ENCODE measurements at places on chromosomes 3 and 15.

DNA sequence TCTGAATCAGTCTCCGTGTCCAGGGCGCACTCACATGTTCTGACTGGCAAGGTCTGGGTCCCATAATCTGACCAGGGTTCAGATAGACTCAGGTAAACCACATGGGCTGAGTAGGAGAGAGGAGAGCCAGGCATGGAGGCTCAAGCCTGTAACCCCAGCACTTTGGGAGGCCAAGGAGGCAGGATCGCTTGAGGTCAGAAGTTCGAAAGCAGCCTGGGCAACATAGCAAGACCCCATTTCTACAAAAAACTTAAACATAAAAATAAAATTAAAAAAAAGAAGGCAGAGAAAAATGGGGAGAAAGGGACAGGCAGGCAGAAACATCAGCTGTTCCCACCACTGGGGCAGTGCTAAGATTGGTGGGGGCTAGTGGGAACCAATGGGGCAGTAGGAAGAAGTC, 5.4 kb downstream of the TMEM43 start:
- DNase-seq, result no peak

GRCh38 chr3:24046214-24046613, 101.1 kb downstream of the NR1D2 start:
- DNase-seq, result no peak

DNA sequence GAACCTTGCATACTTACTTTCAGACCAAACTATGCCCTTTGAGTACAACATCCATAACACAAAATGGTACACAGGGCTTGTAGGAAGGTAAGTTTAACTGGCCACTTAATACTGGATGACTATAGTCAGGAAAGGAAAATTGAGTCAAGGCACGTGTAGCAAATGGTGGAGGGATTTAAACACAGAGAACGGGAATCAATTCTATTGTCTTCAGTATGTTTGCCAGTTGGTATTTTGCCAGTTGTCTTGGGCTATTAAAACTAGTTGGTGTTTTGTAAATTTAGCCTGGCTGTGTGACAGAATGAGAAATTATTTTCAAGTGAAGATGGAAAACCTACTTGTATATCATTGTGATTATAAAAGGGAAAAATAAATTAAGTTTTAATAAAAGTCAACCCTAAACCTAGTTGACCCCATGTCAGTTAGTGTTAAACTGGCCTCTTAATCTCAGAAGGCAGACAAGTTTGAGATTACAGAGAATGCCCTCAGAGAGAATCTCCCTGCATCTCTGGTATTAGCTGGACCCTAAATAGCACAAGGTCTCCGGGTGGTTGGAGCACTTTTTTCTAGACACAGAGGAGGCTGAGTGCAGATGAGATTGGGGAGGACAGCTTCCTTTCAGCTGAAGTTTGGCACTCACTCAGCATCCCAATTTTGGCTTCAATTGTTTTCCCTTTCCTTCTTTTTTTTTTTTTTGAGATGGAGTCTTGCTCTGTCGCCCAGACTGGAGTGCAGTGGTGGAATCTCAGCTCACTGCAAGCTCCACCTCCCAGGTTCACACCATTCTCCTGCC, 91.2 kb downstream of the MB21D2 start:
- DNase-seq, result no peak

- no peak for DNase-seq
Observed at GRCh38 chr3:10340476-10340875, 19.6 kb upstream of the SEC13 start.

GRCh38 chr3:42681361-42682038, 3.8 kb upstream of the KLHL40 start:
- no peak for DNase-seq

DNA sequence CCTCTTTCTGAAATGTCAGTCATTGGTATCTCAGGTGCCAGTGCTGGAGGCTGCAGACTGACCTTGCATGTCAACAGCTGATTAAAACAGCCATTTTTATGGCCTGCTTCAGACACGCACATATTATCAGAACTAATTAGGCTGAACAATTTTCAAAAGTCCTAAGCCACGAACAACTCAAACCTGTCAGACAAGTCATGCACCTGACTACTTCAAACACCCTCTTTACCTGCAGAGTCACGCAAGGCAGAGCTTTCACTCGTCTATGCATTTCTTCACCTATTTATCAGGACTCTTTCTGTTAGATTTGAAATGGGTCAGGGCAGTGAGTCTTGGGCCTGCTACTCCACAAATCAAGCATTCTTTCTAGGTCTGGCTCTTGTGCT, 26.7 kb downstream of the CLK3 start:
- DNase-seq, result no peak

DNA sequence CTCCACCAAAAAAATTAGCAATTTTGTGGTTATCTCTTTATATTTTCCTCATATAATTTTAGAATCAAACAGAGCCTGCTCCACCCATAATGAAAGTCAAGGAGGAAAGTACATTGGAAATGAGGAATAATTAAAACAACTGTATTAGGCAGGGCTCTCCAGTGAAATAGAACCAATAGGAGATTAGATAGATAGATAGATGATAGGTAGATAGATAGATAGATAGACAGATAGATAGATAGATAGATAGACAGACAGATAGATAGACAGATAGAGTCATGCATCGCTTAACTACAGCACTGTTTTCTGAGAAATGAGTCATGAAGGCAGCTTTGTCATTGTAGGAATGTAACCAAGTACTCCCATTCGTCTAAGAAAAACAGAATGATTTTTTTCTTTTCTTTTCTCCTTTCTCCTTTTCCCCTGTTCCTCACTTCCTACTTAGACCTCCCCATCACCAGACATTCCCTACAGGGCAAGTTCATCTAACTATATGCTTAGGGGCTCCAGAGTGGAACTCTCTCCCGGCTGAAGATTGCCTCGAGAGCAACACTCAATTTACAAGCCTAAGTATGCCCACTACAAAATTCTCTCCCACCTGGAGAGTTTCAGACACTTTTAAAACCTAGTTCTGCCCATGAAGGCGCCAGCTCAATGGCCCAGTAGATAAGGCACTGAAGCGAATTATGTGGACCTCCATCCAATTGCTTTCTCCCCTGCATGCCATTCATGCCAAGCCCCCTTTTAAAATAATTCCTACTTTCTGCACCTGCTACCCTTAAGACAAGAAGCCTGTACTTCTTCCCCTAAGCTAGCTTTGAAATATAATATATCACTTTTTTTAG, 53.3 kb upstream of the LIPC start:
- DNase-seq, result no peak

DNA sequence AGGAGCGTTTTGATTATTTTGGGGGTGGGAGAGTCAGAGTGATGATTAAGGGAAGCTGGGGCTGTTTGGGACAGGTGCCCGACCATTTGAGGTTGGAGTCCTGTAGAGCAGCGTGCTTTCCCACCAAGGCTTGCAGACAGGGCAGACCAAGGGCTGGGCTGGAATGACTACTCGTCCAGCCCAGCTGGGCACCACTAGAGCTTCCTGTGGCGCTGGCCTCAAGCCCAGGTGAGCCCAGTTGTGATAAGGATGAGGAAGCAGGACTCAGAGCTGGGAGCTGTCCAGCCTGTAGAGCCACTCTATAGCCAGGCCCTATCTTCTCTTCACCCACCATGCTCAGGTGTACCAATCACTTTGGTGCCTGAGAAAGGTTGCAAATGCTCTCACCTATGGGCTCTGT, 75.8 kb upstream of the ACAN start:
- DNase-seq, result no peak

DNA sequence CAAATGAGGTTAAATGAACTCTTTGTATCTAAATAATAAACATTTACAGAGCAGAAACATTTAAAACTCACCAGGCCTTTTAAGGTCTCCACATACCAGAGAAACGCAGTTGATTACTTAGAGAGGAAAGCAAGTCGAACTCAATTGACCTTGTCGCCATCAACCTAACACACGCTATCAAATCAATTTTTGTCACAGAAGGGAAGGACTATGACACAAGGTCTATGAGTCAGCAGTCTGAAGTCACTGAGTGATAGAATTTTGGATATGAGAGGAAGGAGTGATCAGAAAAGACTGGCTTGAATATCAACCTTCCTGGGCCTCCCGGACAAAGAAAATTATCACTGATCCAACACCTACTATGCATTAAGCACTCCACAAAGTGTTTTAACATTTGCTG, 514.4 kb upstream of the ZNF385D start:
- DNase-seq, result no peak

DNA sequence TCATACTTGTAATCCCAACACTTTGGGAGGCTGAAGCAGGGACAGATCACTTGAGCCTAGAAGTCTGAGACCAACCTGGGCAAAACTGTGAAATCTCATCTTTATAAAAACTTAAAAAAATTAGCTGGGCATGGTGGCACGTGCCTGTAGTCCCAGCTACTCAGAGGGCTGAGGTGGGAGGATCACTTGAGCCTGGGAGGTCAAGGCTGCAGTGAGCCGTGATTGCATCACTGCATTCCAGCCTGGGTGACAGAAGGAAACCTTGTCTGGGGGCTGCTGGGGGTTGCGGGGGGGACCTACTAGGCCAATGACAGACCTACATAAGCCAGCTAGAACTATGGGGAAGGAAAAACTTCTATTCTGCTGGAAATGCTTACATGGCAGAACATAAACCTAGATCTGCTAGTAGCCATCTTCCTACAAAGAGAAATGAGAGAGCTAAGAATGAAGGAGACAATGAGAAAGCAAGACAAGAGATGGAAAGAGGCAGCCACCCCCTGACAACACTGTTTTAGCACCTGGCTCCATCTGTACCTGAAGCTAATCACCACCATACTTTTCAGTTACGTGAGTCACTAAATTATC, 23.9 kb downstream of the FOXP1 start:
- no peak for DNase-seq

DNA sequence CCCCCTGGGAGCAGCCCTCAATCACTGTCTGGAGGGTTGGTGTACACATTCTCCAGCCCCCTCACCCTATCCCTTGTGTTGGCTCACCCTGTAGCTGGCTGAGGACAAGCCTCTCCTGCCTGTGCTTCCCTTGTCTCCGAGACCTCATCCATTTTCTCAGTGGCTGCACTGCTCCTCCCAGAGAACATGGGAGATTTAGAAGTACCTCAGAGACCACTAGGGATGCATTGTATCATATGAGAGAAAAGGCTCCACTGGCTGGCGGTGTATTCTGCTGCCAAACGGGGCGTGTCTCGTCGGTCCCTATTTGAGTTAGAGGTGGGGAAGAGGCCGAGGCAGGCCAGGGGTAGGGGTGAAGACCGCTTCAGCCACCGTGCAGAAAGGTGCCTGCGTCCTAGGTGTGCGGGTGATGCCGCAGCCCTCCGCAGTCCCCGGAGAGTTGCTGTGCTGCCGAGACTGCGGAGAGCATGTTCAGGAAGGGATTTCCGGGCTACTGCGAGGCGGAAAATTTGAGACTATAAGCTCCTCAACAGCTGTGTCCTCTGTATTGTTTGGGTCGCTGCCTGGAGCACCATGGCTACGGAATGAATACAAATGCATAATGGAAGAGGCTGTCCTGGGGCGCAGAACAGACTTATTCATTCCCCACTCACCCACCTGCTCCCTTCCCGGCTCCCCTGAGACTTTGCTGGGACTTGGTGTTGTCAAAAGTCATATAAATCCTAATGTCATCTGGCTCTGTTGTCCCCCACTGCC, 43.8 kb downstream of the SPSB4 start:
- no peak for DNase-seq
